SK-N-MC (cell line): ENCODE measurements at places on chromosomes 3 and 15.

DNA sequence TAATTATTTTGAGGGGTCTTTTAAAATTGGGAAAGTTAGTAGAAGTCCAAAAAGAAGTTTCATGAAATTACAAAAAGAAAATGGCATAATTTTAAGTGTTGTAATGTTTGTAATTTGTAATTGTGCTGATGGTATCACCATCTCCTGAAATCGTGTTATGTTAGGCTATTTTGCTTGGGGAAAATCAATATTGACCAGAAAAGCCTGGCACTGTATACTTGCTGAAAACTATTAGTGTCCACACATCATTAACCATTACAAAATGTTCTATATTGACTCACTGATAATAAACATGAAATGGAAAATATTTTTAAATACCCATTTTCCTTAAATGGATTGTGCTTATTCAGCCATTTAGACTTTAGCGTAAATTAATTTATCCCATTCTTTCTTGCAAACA, 40.3 kb upstream of the ZBED2 start:
- no peak for DNase-seq

GRCh38 chr3:141859651-141860050, 16.8 kb upstream of the ATP1B3 start:
- no peak for DNase-seq

DNA sequence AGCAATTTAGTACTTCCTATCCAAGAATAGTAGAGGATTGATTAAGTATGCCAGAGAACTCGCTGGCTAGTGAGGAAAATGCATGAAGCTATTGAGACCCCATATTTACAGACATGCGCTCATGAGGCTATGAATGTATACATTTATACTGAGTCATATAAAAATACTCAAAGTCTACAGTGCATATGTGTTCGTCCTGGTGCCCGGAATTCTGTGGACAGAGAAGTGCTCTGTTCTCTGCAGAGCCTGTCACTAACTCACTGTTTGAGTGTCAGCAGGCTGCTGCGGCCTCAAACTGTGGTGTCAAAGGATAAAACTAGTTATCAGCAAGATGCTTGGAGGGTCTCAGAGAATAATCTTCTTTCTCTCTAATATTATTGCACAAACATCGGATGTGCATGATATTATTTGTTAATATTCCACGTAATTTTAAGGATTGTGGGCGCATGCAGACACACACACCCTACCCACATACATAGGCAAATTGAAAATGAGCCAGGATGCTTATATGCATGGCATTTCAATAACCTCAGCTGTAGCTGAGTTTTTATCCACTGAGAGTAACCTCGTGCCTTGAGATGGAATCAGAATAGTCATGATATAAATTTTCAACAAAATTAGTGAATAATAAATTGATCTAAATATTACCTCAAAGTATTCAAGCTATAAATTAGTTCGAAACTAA, 50.0 kb upstream of the TSC22D2 start:
- DNase-seq = no peak

GRCh38 chr15:36232491-36232890, 346.9 kb upstream of the CDIN1 start:
- DNase-seq = no peak

- no peak for DNase-seq
Measured at GRCh38 chr3:47410417-47410720, 29.5 kb downstream of the PTPN23 start.

DNA sequence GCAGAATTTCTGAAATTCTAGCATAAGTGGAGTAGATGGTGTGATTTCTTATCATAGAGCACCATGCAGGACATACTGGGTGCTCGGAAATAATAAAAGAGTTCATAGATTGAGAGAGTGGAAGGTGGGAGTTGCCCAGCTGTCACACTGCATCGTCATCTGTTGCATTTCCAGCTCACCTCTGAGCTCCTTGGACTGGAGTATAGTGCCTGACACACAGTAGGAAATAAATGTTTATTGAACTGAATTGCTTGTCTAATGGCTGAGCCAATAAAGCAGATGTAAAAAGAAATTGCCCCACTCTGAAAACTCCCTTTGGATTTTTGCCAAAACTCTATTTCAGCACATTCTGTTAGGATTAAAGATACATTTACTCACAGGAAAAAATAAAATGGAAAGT, 108.9 kb upstream of the UBE2E1 start:
- no peak for DNase-seq

GRCh38 chr15:40155270-40155910, 5.5 kb upstream of the BUB1B start:
- DNase-seq = no peak

GRCh38 chr3:44762170-44762677, 630 bp downstream of the KIF15 start:
- no peak for DNase-seq

- no peak for DNase-seq
Measured at GRCh38 chr15:68268405-68268804, 9.1 kb upstream of the FEM1B start.

DNA sequence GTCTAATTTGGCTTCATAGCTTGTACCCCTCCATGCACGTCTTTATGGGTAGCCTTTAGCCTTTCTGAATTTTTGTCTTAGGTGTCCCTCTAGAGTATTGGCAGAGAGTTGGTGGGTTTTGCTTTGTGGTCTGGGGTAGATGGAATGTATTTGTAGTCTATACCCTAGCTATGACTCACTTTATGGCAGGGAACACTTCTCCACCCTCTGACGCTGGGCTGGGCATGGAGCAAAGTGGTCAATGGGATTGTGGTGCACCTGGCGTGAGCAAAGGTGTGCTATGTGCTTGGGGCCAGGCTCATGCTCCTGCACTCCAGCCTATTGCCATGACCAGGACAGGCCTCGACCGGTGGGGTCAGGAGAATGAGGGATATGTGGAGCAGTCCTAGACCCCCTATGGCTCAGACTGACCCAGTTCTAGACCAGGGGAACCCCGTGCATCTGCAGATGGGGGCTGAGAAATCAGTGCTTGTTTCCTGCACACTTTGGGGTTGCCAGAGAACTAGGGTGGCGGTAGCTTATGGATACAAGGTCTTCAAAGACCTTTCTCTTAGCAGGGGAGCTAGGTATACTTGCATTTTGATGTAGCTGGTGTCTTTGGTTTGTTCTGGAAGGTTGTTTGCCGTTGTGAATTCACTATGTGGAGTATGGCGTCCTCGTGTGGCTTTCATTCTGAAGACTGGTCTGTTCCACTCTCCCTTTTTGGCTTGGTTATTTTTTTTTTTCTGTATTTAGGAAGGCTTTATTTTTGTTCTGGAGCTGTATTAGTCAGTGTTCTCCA, 49.4 kb upstream of the RPL32 start:
- DNase-seq = no peak

DNA sequence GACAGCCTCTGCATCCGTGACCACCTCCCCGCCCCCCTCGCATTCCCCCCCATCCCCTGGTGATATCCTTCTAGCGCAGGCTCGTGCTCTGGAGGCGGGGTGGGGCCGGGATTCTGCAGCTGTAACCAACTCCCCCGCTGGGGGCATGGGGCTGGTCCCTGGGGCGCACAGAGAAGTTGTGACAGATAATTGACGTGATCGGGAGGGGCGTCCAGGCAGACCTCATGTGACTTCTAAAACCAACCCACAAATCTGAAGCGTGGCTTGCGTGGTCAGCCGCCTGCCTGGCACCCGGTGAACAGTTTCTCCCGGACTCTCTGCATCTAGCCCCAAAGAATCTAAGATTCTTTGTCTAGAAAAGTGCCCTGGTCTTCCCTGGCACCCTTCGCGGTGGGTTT, 100.6 kb upstream of the IGF1R start:
- no peak for DNase-seq

- no peak for DNase-seq
Measured at GRCh38 chr3:140870351-140870750, 71.3 kb upstream of the SLC25A36 start.

- no peak for DNase-seq
Measured at GRCh38 chr3:56111606-56112304, 356.5 kb downstream of the ERC2 start.

GRCh38 chr3:173401369-173401768, 3.8 kb downstream of the NLGN1 start:
- no peak for DNase-seq

GRCh38 chr15:96354731-96355567, 24.4 kb downstream of the NR2F2 start:
- DNase-seq = no peak

GRCh38 chr15:69593981-69594966, 141.7 kb downstream of the RPLP1 start:
- DNase-seq = no peak

- DNase-seq = no peak
Measured at GRCh38 chr3:123285066-123285465, 83.3 kb downstream of the SEC22A start.

DNA sequence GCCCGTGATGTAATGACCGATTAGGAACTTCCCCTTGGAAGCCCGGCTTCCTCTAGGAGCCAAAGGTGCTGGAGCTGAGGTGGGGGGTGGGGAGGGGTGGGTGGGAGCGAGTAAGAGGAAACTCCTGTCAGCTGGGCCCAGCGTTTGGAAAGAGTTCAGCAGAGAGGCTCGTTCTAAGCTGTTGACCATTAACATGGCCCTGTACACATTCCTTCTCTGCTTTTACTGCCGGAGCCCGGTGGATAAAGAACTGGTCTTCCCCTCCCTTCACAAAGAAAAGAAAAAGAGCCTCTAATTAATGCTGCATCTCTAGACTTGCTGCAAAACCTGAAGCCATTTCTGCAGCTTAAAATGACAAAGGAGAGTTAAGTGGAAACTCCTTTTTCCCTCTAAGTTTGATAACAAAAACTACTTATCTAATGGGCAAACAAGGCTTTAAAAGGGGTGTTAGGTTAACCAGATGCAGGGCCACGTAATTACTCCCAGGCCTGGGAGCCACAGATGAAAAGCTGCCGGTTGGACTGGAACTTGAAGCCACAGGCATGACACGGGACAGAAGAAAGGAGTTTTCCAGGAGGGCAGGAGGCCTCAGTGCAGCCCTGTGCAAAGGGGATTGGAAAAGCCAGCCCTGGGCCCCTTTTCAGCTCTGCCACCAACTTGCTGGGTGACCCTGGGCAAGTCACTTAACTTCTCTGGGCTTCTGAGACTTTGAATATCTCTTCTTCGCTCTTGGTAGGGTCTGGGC, 71.3 kb downstream of the SMAD6 start:
- DNase-seq = no peak

DNA sequence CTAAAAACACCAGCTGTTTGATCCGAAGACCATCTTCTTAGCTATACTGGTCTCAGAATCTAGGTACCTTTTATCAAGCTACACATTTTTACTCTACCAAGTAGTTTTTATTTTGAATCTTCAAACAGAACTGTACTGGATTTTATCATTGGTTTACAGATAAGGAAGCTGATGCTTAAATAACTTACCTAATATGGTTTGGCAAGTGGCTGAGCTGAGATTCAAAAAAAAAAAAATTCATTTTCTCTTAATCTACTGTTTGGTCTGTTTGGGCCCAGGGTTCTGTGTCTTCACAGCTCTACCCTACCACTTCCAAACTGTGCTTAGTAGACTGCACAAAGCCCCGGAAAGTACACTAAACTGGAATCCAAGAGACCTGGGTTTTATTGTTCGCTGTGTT, 35.7 kb downstream of the ZNF860 start:
- DNase-seq = no peak

- no peak for DNase-seq
Measured at GRCh38 chr15:49916998-49917397, 202.0 kb downstream of the ATP8B4 start.

GRCh38 chr3:156491192-156491591, 63.7 kb downstream of the SSR3 start:
- no peak for DNase-seq

DNA sequence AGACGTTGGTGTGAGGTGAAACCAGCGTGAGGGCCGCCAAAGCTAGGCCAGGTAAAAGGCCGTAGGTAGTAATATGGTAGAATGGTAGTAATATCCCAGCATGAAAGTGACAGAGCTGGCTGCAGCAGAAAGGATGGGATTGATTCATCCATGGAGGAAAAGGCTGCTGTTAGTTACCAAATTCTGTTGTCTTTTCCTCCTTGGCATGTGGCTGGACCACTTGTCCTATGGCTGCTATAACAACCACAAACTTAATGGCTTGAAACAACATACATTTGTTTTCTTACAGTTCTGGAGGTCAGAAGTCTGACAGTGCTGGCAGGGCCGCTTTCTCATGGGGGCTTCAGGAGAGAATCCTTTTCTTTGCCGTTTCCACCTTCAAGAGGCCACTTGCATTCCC, 47.8 kb upstream of the CHST2 start:
- no peak for DNase-seq

GRCh38 chr3:46017720-46018119, 9.6 kb downstream of the XCR1 start:
- no peak for DNase-seq

- no peak for DNase-seq
Measured at GRCh38 chr3:50264383-50264963, 4.5 kb upstream of the SEMA3B start.

DNA sequence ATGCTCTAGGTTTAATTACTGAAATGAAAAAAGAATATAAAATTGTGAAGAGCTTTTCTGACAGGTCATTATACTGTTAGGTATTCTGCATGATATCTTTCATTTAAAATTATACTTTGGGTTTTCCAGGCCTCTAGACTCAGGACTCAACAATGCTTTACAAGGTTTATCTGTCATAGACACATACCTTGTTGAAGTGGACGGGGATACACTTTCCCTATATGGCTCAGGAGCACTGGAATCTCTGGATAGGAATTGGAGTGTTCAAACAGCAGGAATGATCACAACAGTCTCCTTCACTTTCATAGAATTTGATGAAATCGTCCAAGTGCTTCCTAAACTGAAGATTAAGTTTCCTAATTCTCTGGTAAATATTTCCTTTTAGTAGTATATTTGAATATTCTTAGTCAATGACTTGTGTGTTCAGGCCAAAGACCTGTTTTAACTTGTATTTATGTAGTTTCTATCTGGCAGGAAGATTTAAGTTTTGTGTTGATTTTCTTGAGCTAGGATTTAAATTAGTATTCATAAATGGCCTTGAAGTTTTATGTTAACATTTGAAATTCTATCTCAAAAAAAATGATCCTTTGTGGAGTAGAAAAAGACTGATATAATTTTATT, 106.9 kb upstream of the THSD4 start:
- no peak for DNase-seq

GRCh38 chr3:113263020-113263419, 51.7 kb downstream of the BOC start:
- no peak for DNase-seq

DNA sequence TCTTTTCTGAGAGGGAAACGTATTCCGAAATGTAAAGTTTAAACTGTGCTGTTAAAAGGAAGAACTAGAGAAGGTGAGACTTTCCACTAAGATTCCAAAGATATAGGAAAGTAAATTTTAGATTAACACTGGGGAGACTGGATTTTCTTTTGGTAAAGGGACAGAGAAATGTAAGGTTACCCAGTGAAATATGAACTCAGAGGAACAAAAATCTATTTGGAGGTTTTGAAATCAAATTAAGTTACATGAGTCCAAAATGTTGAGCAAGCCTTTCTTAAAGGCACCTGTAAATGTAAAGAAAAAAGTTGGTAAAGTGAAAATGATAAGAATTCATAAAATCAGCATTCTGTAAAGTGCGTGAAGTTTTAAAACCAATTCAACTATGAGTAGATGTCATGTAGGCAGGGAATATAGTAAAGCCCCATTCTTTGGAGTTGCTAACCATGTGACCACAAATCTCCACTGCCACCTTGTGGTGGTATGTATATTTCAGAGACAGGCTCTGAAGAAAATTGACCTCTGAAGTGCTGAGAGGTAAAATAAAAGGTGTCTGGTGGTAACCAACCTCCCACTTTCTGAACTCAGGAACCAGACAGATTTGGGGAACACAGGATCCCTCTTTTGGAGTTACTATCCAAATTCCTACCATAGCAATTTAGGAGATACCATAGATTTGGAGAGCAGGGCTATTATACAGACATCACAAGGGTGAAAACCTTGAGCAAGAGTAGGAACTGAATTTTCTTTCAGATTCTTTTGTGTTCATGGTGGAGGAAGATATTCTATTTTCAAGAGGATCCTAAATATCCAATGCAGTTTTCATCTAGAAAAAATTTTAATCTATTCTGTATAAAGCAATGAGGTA, 215.3 kb downstream of the ROBO2 start:
- DNase-seq = peak; percentile 44
